CD4-positive, alpha-beta T cell treated with Interleukin-21 for 1 hour (primary cell): ENCODE measurements at places on chromosomes 4 and X.

GRCh38 chr4:148079961-148080360 is 348.1 kb downstream of the ARHGAP10 start:
- no peak for DNase-seq

- no peak for DNase-seq
Measured at GRCh38 chr4:169906104-169906503, 120.1 kb downstream of the MFAP3L start.

DNA sequence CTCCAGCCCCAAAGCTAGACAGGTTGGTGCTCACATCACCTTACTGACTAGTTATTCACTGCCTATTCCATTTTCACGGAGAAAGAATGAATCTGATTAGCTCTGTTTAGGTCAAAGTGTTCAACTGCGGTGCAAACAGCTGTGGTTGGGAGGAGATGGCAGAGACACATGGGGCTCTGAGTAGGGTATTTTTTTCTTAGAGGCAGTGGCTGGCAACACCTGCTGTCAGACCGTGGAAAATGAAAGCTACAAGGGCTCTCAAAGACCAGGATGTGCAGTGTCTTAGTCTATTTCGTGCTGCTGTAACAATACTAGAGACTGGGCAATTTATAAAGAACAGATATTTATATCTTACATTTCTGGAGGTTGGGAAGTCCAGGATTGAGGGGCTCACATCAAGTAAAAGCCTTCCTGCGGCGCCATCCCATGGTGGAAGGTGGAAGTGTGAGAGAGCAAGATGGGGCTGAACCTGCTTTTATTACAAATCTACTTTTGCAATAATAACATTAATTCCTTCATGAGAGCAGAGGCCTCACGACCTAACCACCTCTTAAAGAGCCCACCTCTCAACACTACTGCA is 10.6 kb downstream of the NYX start:
- DNase-seq = peak; percentile 30

GRCh38 chr4:46484881-46485280 is 95.0 kb upstream of the GABRA2 start:
- DNase-seq = no peak

DNA sequence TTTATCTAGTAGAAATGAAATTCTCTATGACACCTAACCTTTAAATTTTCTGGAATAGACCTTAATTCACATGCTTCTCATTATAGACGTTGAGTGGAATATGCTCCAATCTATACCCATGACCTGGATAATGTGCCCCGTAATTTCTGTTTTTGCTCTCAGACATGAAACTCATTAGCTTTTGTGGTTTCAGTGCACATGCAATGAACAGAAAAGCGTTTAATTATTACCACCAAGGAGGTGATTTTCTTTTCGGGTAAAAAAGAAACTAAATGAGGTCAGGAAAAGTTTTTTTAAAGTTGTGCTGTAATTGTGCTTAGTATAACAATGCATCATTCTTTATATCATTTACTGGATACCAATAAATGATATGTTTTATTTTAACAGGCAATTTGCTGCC is 1703.9 kb upstream of the TENM3 start:
- DNase-seq = no peak

- DNase-seq = peak; percentile 33
Measured at GRCh38 chr4:76090241-76090691, 15.8 kb downstream of the ART3 start.

GRCh38 chr4:113222471-113222870 is 173.0 kb downstream of the ANK2 start:
- no peak for DNase-seq

DNA sequence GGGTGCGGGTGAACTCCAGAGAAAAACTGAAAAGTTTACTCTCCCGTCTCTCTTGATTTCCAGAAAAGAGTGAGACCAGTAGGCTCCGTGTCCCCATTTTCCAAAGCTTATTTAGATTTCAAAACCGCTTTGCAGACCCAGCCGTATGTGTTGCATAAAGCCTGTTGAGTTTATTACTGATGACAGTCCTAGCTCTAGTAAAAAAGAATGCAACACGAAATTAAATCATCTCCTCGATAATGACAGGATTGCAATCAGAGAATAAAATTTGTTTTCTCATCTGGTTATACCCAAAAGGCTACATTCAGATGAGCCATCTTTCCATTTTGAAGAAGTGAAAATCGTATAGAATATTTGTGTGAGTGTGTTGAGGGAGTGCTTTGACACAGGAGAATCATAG is 16.1 kb upstream of the VCX3A start:
- no peak for DNase-seq

GRCh38 chr4:76312457-76312856 is 5.9 kb downstream of the STBD1 start:
- DNase-seq = no peak

DNA sequence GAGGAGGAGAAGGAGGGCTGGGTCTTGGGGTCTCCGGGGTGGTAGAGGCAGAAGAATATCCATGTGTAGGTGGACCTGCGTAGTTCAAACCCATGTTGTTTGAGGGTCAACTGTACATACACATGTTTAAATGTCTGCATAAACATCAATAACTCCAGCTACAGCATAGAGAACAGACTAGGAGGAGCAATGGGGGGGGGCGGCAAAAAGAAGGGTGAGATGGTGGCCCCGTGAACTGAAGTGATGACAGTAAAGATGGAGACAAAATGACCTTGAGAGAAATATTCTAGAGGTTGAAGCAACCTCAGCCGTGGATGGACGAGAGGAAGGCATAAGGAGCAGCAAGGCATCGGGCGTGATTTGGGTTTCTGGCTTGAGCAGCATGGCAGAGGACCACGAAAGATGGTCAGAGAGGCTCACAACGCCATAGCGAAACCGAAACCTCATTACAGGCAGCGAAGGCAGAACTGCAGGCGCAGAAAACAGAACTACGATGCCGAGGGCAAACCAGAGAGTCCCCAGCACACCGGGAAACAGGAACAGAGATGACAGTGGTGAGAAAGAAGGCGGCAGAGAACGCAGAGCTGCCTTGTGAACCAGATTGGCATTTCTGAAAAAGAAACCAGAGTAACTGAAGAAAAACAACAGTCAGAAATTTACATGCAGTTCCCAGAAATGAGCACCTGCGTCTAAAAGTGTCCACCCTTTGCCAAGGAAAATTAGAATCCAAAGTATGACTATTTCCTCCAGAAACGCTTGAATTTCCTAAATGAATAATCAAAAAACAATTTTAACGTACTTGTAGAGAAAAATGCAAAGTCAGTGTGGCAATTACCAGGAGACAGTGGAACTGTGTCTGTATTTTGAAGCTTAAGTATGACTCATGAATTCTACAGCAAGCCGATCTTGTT is 50.3 kb upstream of the ENPP6 start:
- peak; percentile 85 for DNase-seq

- DNase-seq = no peak
Measured at GRCh38 chr4:54067166-54067565, 2.8 kb upstream of the CHIC2 start.

DNA sequence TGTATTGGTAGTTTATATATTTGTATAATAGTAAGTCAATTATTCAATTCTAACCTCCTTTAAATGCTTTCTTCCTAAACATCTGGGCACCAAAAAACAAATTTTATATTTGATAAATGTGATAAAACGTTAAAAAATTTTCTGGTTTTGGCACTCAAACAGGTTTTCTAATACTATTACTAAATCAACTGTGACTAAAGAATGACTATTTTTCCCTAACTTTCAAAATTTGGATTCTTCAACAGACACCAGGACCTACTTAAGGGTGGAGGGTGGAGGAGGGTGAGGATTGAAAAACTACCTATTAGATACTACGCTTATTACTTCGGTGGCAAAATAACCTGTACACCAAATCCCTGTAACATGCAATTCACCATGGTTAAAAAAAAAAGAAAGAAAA is 555.5 kb downstream of the IL15 start:
- DNase-seq = no peak

- DNase-seq = peak; percentile 54
Measured at GRCh38 chr4:56979421-56980072, 851 bp downstream of the POLR2B start.

- peak; percentile 30 for DNase-seq
Measured at GRCh38 chr4:76305971-76306881, at the start of gene STBD1. TSS of gene STBD1 (plus strand) at chr4:76306733. CDS start at chr4:76306770, 37 bp downstream.

DNA sequence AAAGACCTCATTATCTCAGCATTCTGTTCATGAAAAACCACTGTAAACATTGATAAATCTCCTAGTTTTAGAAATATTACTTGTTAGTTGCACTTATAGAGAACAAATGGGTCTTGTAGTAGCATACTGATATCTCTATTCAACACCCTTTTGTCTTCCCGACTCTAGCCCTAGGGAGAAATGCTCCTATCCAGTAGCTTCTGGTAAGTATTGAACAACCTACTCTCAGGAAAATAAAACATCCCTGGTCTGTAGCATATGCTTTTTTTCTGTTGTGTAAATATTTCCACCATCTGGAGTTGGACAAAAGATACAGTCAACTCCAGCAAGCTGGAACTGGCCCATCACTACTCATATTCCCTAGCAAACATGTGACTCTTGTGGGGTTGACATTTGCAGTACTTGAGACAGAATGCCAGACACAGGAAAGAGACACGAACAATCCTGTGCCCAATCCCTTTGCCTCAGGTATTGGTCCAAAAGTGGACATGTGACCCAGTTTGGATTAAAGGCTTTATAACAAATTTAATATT is 188.2 kb downstream of the GC start:
- DNase-seq = no peak

DNA sequence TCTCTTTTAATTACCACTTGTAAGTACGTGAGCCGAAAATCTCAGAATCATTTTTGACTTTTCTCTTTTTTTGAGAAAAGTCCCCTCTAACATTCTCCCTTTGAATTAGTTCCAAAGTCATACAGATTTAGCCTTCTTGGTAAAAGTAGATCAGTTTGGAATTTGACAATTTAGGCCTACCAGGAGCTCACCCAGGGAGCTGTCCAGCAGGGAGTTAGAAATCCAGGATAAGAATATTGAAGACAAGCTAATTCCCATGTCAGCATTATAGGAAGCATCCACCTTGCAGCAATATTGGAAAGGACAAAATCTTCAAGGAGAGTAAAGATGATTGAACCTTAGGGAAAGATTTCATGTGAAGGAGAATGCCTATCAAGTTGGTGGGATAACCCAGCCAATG is 352.2 kb upstream of the CPEB2 start:
- no peak for DNase-seq

DNA sequence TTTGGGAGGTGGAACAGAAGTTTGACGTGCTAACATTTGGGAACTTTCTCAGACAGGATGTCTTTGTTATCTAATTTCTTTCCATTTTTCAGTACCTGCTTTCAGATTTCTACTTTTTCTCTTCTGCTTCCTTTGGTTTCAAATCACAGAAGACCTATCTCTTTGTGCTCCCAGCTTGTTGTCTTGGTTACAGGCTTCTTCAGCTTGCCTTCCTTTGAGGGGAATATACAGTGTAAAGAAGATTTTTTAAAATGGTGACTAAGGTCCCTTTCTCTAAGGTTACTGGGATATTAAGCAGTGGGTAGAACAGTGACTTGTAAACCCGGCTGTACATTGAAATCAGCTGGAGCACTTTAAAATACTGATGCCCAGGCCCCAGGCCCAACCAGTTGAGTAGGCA is 48.0 kb downstream of the TMEM164 start:
- no peak for DNase-seq

- no peak for DNase-seq
Measured at GRCh38 chr4:158129694-158130093, 43.1 kb downstream of the GASK1B start.

DNA sequence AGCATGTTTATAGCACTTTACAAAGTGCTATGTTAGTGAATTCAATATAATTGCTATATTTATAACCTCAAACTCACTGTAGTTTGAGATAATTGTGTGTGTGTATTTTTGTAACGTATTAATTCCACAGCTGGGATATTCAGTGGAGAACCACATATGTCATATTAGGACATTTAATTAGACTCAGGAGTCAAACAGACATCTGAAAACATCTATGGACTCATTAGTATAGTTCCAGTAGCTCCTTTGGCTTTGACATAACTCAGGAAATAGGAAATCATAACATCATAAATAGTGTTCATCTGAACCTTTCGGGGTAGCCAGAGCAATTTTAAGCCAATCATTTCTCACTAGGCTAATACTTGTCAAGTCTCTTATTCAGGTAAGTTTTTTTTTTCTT is 38.8 kb downstream of the NAA11 start:
- no peak for DNase-seq

DNA sequence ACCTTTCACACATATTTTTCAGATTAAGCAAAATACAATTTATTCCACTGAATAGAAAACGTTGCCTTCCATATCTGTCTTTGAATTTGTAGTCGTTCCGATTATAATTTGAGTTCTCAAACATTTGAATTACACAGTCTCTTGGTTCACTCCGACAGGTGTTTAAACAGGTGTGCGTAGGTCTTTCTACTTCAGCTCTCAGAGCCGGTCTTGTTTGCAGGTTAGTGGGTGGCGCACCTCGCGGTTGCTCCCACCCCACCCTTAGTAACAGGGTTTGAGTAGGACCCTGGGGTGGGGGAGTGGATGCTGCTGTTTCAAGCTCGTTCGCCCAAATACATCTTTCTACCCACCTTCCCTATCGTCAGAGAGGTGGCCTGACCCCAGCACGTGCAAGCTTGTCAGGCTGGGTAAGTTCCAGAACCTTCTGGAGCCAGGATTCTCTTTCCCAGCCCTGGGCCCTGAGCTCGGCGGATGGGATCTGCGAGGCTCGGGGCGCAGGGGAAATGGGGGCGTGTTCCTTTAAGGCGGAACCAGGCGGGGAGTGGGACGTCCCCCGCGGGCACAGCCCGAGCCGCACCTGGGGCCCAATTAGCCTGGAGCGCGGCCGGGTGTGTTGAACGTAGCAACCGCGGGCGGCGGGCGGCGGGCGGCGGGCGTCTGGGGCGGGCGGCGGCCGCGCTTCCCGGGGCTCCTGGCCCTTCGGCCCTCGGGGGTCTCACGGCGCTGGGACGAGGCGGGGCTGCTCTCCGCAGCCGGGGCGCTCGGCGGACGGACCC is at the start of gene FAM149A:
TSS of gene FAM149A (plus strand) at position 591 of the 776 bp plus-strand sequence.
- DNase-seq = peak; percentile 35

DNA sequence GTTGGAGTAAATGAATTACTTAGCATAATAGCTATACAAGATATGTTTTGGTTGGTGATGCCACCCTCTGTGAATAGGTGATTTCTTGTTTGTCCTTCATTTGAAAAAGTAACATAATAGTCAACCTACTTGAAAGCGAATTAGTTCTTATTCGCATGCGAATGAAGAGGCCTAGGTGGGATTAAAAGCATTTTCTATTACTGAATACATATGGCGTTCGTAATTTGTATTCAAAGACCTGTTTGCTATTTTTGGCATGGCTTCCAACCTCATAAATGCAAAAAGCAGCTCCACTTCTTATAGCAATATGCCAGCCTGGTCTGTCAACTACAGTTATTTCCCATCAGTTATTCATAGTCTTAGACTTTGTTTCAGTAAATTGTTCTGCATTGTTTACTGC is 261.3 kb downstream of the TENM3 start:
- DNase-seq = no peak

- no peak for DNase-seq
Measured at GRCh38 chr4:73487233-73487632, 5.7 kb downstream of the AFM start.

DNA sequence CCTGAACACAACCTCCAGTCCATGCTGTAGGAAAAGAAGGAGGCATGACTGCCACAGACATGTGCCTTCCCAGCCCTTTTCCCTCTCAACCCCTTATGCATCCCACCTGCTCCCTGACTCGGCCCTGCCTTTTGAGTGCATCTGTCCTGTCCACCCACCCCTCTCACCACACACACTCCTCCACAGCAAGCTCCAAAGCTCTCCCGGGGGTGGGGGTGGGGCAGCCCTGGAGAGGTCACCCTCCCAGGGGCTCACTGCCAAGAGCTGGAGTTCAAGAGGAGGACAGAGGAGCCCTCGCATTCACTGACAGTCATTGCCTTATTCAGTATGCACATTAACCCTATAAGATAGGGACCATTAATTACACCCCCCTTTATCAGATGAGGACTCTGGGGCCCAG is 46.6 kb upstream of the MAMLD1 start:
- DNase-seq = no peak
